ENCODE measurements at places on chromosomes 2 and 18. TPM values are rescaled to one million over a fixed set of nuclear protein-coding genes. Genes with fewer than 3 reads are reported as not detected.

DNA sequence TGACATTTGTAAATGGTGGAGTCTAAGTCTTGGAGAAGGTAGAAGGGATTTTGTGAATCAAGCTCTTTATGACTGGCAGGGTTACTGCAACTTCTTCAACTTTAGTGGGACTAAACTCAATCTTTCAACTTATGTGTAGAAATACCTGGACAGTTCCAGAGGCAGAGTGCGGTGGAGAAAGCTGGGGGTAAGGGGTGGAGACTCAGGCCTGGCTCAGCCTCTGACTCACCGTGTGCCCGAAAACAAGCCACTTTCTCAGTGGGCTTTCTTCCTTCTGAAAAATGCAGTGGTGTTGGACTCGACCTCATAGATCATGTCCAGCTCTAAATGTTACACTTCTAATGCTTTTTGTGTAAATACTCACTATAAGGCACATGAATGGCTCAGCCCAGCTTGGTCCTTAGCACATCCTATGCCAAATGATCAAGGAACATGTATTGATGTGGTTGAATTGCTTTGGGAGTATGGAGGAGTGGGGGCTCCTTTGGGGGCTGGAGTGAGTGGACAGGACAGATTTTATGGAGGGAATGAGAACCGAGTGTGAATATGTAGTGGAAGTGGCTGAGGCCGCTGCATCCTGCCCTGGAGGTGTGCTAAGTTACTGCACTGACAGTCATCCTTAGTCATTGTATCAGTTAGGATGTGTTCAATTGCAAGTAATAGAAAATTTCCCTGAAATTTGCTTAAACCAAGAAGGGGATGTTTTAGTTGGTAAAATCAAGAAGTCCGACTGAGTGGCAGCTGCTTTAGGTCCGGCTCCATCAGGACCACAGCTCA, 32.2 kb upstream of the IGFBP5 start:
- no peak overlapping the region for H3K27ac ChIP-seq
- no peaks in the 10 kb centered on the region for H3K36me3 ChIP-seq
- no peaks in the 10 kb centered on the region for H3K27me3 ChIP-seq
- DNase-seq = no peak
- no peaks in the 10 kb centered on the region for H3K4me1 ChIP-seq
- no peak overlapping the region for H3K4me3 ChIP-seq

GRCh38 chr2:118614841-118615271, 232.6 kb downstream of the EN1 start:
- H3K27ac ChIP-seq = no peak overlapping the region
- DNase-seq = no peak
- H3K4me3 ChIP-seq = no peak overlapping the region
- H3K27me3 ChIP-seq = no peaks in the 10 kb centered on the region
- no peaks in the 10 kb centered on the region for H3K4me1 ChIP-seq

DNA sequence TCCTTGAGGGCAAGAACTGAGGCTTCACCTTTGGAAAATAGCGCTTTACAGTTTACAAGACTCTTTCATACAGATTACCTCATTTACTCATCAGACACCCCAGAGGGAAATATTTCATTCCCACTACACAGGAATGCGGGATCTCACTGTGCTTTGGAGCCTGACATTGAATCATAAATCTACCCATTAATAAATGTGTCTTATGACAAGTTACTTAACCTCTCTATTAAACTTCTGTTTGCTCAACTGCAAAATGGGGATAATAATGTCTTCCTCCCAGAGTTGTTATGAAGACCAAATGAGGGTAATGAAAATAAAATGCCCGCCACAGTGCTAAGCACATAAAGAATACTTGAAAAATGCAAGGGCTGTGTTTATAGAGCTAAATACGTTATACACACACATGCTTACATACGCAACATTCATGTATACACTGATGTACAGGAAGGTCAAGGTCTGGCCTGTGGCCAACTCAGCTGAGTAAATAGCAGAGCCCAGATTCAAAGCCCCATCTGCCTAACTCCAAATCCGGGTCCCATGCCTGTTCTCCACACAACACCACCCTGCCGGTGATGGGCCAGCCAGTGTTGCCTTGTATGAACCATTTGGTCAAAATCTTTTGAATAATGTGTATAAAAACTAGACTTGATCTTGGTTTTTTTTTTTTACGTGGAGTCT, 77.8 kb upstream of the STPG4 start:
- no peak overlapping the region for H3K27ac ChIP-seq
- peaks cover 12% of the 10 kb centered on the region for H3K27me3 ChIP-seq
- H3K4me1 ChIP-seq = no peaks in the 10 kb centered on the region
- H3K36me3 ChIP-seq = no peaks in the 10 kb centered on the region

- peaks cover 15% of the 10 kb centered on the region for H3K4me1 ChIP-seq
- no peaks in the 10 kb centered on the region for H3K36me3 ChIP-seq
- DNase-seq = no peak
- peak overlapping the region; percentile 5 for H3K27ac ChIP-seq
- peaks cover 4% of the 10 kb centered on the region for H3K27me3 ChIP-seq
- H3K4me3 ChIP-seq = no peak overlapping the region
Observed at GRCh38 chr2:236955521-236956030, 130.1 kb upstream of the COPS8 start.

DNA sequence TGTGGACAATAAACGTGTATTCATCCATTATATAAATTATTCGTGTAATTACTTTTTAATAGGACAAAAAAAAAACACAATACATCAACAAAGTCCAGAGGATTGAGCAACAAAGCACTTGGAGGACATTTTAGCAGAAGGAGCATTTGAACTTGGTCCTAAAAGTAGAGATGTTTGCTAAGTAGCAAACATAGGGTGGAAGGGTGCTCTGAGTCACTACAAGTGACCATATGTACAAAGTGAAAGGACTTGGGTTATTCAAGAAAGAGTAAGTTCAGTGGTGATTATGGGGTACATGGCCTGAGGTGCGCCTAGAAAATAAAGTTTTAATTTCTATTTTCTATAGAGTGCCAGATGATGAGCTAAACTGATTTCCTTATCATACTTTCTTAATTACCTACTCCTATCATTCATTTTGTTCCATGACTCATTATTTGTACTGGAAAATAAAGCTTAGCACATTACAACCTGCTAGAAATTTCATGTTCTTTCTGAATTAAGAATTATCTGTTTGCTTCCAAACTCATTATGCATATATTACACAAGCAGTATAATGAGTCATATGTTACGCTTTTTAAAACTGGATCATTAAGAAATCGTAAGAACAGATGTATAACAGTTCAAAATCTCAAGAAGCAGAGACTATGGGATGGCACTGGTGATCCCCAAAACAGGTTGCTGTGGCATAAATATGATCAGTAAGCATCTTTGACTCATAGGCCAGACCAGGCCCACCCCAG, 13.1 kb upstream of the PPP1R1C start:
- H3K4me3 ChIP-seq = no peak overlapping the region
- DNase-seq = no peak
- no peaks in the 10 kb centered on the region for H3K36me3 ChIP-seq

DNA sequence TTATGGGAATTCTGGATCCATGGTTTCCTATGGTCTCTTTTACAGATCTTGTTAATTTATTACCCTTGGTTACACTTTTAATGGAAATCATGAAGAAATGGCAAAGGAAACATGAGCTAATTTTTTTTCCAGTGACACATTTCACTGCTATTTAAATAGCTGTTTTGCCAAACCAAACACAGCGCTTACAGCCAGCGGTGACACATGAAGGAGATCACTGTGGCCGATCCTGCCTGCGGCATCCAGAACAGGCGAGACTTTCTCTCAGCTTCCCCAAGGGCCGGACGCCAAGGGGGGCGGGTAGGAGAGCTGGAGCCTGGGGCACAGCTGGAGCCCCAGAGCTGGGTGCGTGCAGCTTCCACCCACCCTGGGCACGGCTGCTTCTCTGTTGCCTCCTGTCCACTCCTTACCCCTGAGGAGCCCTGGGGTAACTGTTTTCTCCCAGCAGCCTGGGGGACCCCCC, 81.4 kb upstream of the PKDCC start:
- H3K4me1 ChIP-seq = no peaks in the 10 kb centered on the region
- no peaks in the 10 kb centered on the region for H3K36me3 ChIP-seq
- H3K27me3 ChIP-seq = peaks cover 6% of the 10 kb centered on the region

The MAPK4 gene
- not detected for total RNA-seq

DNA sequence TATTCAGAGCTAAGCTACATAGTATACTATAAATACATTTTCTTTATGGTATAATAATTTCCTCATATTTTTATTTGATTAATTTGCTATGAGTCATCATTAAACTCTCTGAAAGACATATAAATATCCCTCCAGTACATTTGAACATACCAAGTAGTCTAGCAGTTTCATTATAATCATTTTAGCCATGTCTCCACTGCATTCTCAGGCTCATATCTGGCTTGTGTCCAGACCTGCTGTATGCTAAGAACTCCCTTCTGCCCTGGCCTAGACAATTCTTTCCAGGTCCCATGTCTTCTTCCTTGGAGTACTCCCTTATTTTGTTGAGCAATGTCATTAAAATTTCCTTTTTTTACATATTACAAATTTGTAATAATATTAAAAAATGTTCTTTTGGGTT, 16.6 kb upstream of the DYNC1I2 start:
- no peak overlapping the region for H3K27ac ChIP-seq
- no peak for DNase-seq
- H3K36me3 ChIP-seq = no peaks in the 10 kb centered on the region
- peaks cover 48% of the 10 kb centered on the region for H3K27me3 ChIP-seq
- no peaks in the 10 kb centered on the region for H3K4me1 ChIP-seq

DNA sequence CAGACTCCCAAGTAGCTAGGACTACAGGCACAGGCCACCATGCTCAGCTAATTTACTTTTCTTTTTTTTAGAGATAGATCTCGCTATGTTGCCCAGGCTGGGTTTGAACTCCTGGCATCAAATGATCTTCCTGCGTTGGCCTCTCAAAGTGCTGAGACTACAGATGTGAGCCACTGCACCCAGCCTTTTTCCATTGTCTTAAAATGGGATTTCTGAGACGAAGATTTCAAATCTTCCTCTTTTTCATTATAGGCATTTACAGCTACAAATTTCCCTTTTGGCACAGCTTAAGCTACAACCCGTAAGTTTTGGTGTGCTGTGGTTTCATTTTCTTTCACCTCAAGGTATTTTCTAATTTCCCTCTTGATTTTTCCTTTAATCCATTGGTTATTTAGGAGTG, 8.6 kb downstream of the GNLY start:
- no peak overlapping the region for H3K4me3 ChIP-seq
- no peaks in the 10 kb centered on the region for H3K36me3 ChIP-seq
- H3K4me1 ChIP-seq = peaks cover 59% of the 10 kb centered on the region
- peak overlapping the region; percentile 28 for H3K27ac ChIP-seq
- DNase-seq = no peak

DNA sequence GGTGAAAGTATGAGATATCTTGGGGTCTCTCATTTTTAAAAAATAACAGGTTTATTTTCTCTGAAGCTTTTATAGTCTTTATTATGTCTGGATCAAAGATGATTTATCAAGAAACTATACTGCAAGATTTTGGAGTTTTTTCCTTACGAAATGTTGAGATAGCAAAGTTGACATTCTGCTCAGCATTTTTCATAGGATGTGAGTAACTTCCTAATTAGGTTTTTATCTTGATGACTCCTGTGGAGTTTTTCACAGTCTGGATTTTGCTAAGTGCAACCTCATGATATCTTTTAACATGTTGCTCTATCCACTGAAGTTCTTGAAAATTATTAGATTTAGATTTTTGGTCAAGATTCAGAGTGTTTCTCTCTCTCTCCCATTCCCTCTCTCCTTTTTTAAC, 17.8 kb downstream of the TCF7L1 start:
- H3K27ac ChIP-seq = no peak overlapping the region
- H3K4me1 ChIP-seq = peaks cover 5% of the 10 kb centered on the region
- no peak for DNase-seq
- peaks cover 5% of the 10 kb centered on the region for H3K27me3 ChIP-seq

All from activated T-helper 2 cell treated with anti-CD3 and anti-CD28 coated beads, Interferon-gamma antibody, Interleukin-2, Interleukin-4, amounts not matched to agents 10 μg/mL and 5 μg/mL and 100 μg/mL, durations not matched to agents 14 hours and 24 hours and 36 hours (primary cell).